ENCODE measurements at places on chromosomes 1 and 21.
A peak's percentile ranks its signal among the peaks of the same experiment; 100 is the strongest.

GRCh38 chr1:19113697-19114092 lies 96.4 kb downstream of the UBR4 start:
- DNase-seq, result no peak

DNA sequence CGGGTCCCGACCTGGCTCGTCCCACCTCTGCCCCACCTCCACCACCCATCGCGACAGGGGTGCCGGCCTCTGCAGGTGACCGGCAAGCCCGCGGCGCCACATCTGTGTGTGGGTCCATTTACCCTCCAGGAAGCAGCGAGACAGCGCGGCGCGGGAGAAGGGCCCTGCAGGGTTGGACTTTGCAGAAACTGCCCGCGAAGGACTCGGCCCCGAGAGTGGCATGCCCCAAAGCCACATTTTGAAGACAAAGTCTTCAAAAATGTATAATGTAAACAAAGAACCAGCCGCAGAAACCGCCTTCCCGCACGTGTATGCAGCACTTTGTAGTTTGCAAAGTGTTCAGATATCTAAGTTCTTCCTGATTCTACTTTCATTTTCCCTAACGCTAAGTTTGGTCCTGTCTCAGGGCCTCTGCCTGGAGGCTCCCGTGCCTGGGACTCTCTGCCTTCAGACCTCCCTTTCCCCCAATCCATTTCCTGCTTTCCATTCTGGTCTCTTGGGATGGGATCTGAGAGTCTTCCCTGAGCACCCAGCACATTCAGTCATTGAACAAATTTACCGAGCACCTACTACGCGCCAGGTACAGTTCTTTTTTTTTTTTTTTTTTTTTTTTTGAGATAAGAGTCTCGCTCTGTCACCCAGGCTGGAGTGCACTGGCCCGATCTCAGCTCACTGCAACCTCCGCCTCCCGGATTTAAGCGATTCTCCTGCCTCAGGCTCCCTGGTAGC lies 524 bp upstream of the TMCO4 start:
- peak; percentile 32 for DNase-seq

DNA sequence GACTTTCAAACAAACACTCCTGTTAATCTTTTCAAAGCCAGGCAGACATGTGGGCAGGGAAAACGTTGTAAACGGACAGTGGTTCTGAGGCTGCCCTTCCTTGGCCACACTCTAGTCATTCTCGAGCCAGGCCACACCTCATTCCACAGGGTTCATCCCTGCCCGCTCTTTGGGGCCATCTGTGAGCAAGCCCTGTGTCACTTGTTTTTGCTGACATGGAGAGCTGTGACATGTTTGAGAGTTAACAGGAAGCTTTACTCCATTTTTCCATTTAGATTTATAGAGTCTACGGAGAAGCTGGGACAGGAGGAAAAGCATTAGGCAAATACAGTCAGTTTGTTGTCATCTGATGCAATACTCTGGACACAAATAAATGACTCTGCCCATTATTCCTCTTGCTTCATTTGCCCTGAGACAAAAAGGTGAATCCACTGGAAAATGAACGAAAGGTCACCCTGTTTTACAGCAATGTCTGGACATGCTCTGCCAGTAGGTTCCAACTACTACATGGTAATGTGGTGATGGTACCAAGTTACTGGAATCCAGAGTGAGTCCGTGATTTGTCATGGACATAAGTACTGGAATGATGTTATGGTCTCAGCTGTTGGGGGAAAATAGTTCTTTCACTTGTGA lies 126.9 kb downstream of the CLIC6 start:
- DNase-seq, result no peak

DNA sequence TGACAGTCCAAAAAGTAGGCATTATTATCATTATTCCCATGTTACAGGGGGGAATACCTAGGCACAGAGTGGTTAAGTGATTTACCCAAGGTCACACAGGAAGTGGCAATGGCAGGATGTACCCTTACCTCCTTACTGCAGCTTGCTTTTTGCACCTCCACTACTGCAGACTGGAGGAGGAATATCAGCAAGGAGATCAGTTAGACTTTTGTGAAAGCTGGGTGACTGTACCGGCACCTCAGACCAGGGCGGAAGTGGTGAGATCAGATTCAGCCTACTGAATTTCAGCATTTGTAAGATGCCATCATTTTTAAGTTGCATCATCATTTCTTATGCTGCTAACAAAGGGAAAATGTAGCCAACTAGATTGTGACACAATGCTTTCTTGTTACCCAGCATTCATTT lies 4.5 kb downstream of the ADARB1 start:
- DNase-seq, result no peak

DNA sequence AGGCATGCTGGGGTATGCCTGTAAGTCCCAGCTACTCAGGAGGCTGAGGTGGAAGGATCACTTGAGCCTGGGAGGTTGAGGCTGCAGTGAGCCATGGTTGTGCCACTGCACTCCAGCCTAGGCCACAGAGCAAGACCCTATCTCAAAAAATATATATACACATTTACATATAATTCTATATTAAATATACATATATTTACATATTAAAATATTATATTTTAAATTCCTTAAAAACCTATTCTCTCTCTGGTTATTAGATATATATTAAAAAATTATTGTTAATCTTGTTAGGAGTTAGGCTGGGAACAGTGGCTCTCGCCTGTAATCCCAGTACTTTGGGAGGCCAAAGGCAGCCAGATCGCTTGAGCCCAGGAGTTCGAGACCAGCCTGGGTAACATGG lies 22.7 kb downstream of the GLMN start:
- DNase-seq, result no peak

DNA sequence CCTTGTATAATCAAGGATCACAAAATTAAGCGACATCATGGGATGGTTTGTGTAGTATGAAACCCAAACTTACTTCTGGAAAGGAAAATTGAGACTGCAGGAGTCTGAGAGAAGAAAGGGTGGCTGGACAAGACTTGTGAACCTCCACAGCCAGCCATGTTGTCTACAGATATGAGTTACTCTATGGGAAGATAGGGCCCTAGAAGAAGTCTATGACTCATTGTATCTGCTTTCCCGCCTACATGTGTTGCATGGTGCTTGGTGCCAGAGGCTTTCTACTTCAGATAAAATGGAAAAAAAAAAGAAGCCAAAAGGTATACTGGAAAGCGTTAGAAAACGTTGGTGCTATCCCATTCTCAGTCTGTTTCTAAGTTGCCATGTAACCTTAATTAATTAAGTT lies 18.7 kb upstream of the OR6N2 start:
- no peak for DNase-seq

DNA sequence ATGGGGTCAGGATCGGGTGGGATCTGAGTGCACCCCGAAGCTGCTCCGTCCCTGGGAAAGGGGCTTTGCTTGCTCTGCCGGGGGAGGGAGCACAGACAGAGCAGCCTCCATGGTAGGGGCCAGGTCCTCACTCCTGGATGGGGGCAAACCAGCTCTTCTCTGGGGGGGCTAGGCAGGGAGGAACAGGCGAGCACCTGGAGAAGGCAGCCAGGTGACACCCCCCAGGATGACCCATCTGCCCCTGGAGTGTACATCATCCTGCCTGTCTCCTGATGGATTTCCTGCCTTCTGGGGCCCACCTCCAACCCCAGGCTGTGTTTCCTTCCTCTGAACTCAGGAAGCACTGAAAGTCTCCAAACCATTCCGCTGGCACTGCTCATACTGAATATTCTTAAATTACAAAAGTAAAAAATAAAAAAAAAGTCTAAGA lies 248.0 kb downstream of the RHOU start:
- DNase-seq, result no peak

DNA sequence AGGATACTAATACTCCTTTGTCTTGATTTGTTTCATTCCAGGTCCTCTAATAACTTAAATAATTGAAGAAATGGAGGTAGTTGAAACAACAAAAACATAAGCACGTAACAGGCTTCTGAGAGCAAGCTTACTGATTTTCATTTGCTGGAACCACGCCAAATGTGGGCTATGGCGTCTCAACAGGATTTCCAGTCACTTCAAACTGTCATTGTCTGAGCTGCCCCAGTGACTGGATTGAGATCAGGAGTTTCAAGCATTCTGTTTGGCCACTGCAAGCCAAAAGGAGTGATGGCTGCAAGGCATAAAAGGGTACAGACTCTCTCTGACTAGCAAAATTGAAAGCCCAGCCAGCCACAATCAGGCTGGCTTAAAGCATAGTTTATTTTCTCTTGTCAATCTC lies 289.9 kb downstream of the DPYD start:
- DNase-seq, result no peak

DNA sequence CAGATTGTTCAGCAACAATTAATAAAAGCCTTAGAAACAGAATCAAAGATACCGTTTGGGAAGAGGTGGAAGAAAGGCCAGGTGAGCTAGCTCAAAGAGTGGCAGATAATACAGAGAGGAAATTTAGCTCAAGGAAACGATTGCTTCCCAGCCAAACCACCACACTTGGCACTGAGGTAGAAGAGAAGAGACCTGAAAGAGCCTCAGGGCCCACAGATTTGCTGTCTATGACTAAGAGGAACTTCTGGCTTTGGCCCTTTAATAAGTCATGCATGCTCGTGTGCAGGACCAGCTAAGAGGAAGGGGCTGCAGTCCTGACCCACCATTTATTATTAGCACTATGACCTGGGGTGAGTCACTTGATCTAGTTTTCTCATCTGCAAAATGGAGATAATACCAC lies 72.8 kb upstream of the BCL10 start:
- DNase-seq, result no peak

GRCh38 chr1:12148160-12148957 lies 18.4 kb upstream of the TNFRSF1B start:
- no peak for DNase-seq

DNA sequence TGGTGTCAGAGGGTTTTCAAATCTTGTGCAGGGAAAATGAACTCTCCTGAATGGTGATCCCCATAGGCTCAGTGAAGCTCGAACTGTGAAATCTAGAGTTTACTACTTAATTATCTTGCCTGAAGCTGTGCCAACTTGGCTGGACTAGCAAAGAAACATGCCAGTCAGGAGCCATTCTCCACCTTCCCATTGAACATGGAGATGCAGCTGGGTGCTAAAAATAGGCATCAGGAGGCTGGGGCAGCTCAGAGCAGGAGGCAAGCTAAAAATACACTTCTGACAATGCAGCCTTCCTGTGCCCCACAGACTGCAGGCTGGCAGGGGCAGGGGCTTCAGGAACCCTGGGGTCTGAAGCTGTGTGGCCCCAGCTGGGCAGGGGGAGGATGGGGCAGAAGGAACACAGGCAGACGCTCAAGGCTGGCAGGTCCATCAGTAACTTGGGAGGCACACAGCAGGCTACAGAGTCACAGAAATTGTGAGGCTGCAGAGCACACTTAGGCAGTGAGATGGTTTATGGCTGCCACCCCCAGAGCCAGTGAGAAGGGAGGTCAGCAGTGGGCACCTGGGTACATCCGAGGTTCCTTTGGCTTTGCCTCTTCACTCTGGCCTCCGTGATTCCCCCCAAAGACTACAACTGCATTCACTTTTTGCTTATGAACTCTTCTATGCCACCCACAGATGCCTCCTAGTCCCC lies 155.4 kb upstream of the KCND3 start:
- DNase-seq, result no peak

All from T-helper 17 cell (primary cell).